H7 (cell line): ENCODE measurements at places on chromosomes 3 and 15. TPM values are rescaled to one million over a fixed set of nuclear protein-coding genes. Genes with fewer than 3 reads are reported as not detected.

GP5 gene
- total RNA-seq, result not detected in 2 replicates

ARL6 gene
- 3.6 and 5.2 TPM in 2 replicates for total RNA-seq

MAGI1 gene
- total RNA-seq, result 26.4 and 34.8 TPM in 2 replicates

ADAMTSL3 gene
- total RNA-seq, result 0.48 and 0.67 TPM in 2 replicates

FBXO40 gene
- total RNA-seq, result under 0.01 TPM in 1 of 2 replicates, not detected in the other

MNS1 gene
- 0.52 and 0.55 TPM in 2 replicates for total RNA-seq

CCDC9B gene
- 0.03 and 0.18 TPM in 2 replicates for total RNA-seq

GRK7 gene
- total RNA-seq, result 0.04 TPM in 1 of 2 replicates, not detected in the other

DNA sequence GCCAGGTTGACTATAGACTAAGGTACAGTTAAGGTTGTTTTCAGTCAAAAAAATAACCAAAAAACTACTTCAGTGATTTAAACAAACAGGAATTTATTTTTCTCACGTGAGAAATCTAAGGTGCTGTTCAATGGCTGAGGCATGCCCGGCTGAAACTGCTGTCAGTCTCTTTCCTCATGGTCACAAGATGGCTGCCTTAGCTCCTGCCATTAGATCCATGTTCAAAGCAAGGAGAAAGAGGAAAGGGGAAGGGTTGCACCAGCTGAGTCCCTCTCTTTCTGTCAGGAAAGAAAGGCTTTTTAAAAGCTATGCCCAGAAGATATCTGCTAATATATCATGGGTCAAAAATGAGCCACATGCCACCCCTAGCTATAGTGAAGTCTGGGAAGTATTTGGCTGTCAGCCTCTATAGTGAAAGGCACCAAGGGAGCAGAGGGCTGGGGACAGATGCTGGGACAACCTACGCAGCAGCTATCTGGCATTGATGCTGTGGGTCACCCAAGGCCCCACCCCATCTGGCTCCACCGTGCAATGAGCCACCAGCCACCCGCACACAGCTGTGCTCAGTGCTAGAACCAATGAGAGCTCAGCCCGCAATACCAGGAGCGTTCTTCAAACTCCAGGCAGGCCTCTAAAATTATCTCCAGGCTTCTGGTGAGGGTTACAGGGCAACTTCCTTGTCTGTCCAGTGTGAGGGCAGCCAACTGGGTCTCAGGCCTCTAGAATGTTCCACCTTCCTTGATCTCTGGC lies 64.7 kb upstream of the GATA2 start:
- DNase-seq, result no peak

DNA sequence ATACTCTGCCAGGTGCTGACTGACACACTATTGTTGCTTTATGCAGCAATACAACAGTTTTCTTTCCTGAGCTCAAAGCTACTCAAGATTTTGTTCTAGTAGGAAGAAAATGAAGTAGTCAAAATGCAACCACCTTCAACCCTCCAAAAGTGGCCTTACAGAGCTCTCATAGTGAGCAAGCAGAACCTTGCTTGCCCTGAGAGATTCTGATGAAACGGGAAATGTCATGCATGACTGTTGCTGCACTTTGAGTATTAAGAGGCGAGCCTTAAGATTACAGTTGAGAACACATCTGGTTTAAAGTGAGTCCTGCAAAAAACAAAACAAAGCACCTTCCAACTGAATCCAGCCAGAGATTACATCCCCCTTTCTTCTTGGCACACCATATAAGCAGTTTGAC lies 29.7 kb downstream of the MINDY4B start:
- no peak for DNase-seq

DNA sequence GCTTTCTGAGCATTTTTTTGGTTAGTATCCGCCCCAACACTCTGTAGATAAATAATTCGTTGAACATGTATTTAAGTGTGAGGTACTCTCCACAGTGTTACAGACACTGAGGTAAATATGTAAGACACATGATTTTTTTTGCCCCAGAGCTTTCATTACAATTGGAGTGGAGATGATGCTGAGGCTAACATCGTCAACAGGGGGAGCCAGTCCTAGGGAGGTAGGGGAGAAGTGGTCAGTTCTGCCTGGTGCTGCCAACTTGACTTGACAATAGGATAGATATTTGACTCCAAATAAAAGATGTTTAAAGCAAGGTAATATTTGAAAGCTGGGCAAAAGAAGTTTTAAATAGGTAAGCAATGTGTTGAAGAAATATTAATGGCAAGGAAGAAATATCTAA lies 295.7 kb downstream of the UNC13C start:
- DNase-seq, result peak; percentile 48

DNA sequence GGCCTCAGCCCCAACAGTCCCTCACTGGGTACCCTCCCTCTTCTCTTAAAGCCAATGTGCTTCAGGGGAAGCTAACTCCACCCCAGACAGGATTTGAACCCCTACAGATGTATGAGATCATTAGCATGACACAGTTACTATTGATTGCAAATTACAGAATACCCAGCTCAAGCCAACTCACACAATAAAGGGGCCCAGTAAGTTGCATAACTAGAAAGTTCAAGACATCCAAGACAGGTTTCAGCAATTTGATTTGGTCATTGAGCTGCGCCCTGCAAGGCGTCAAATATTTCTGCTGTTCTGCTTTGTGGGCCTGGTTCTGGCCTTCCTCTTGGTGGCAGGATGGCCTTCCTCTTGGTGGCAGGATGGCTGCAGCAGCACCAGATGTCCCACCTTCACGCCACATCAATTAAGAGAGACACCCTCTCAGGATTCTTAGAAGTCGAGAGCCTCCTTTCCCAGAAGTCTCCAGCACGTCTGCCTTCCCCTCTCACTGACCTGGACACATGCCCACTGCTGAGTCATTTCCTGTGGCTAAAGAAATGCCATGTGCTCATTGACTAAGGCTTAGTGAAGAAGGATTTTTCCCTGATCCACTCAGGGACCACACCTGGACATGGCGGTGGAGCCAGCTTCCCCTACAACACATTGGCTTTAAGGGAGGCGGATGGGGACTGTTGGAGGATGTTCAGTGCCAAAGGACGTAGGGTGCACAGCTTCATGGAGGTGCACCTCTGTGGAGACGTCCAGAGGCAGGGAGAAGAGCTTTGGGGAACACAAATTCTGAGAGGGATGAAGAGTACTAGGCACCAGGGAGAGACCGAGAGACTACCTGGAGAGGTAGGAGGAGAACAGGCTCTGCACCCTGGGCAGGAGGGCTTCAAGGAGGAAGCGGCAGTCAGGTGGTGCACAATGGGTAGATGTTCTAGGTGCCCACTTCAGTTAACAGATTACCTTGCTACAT lies 49.1 kb downstream of the DNASE1L3 start:
- DNase-seq, result no peak

GRCh38 chr3:130565224-130565623 lies 48.2 kb downstream of the COL6A6 start:
- no peak for DNase-seq

DNA sequence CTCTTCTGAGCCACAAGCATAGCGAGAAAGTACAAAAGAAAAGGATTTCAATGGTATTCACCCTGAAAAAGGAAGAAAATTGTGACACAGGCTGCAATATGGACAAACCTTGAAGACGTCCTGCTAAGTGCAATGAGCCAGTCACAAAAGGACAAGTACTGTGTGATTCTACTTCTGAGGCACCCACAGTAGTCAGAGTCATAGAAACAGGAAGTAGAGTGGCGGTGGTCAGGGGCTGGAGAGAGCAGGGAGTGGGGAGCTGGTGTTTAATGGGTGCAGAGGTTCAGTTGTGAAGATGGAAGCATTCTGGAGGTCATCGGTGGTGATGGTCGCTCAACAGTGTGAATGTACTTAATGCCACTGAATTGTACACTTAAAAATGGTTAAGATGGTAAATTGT lies 180.5 kb downstream of the APBA2 start:
- DNase-seq, result no peak

DNA sequence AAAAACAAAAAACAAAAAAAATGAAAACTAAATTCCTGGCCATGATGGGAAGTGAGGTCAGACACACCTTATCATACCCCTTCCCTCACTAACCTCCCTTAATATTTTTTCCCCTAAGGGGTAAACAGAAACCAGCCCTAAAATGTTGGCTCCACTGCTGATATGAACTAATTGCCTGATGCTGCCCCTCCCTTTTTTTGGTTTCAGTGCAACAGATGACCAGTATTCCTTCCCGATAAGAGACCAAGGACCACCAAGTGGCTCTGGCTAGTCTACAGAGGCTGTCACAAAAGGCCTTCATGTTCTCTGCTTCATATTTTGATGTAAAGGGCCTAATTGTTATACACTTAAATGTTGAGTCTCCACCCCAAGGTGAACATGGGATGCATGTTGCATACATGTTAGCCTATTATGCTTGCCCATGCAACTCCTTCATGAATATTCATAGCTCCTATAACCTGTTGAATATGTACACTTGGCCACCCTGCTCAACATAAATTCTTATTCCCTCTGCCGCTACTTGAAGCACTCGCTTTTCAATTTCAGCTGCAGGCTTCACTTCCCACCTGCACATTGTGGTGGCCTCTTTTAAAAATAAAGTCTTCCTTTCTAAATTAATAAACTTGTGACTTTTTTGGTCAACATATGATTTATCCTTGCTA lies 12.3 kb upstream of the STAC start:
- DNase-seq, result no peak

DNA sequence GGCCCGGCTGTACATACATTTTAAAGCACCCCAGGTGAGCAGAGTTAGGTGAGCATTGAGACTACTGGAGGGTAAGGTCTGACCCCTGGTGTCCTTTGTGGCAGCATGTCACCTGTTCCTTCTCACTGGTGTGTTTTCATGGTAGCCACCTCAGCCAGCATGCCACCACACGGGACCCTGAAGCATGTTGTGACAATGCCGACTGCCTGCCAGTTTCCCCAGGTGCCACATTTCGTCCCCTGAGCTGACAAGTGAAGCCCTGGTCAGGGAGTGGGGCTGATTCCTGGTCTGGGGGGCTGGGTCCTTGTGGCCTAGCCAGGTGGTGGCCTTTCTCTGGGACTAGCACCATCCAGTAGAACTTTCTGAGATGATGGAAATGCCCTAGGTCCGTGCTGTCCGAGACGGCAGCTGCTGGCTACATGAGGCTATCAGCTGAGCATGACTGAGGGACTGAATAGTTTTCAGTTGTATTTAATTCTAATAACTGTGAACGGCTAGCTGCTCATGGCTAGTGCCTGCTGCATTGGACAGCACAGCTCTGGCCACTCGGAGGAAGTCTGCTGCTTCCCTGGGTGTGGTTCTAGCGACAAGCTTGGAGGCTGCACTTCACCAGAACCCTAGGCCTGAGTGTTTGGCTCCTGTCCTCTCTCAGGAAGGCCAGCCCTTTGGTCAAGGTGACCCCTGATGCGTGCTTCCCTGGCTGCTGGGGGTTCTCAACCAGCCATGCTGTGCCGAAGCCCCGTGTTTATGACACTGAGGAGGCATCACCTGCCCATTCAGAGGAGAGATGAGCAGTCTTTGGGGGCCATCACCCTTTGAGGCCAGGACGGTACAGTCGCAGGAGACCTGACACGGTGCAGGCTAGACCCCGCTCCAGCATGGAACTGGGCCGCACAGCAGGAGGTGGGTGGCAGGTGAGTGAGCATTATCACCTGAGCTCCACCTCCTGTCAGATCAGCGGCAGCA lies 3.9 kb downstream of the C3orf22 start:
- DNase-seq, result peak; percentile 18

DNA sequence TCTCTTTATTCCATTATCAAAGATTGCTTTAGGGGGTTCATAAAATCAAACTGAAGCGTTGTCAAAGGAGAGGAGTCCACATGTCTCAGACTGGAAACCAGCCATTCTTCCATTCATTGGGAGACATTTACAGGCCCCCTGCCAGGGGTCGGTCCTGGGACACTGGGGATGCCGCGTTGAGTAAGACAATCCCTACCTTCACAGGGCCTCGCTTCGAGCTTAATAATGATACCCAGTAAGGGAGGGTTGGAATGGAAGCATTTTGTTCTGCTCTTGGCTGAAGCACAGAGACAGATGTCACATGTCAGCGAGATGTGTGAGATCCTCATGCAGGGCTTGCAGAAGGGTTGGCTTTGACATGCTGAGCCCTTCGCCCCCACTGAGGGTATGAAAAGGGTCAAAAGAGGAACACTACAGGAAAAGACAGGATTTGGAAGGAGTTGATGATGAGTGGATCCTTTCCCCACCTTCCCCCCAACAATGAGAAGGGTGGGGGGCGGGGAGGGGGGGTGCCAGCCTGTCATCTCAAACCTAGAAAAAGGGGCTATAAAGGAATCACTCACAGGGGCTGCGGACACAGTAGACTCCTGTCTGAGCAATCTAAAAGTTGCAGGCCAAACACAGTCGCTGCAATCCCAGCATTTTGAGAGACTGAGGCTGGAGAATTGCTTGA lies 25.6 kb upstream of the ARL8B start:
- peak; percentile 28 for DNase-seq

GRCh38 chr15:101542306-101543025 lies 53.0 kb upstream of the PCSK6 start:
- peak; percentile 70 for DNase-seq

DNA sequence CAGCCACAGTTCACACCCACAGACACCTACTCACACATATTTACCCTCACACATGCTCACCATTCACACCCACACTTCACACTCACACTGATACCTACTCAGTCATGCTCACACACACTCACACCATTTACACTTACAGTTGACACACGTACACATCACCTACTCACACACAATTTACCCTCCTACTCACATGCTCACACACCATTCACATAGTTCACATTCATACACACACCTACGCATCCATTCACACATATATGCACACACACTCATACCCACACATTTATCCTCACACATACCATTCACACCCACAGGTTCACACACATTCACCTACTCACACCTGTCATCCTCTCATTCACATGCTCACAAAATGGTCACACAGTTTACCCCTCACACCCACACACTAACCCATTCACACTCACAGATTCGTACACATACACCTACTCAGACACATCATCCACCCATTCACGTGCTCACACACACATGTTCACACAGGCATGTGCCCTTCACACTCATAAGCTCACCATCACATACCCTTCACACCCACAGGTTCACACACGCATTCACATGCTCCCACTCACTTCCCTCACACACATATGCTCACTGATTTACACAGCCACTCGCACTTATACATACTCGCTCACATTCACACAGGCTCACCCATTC lies 42.3 kb downstream of the HMCES start:
- DNase-seq, result peak; percentile 22

GRCh38 chr3:157125101-157125500 lies 34.8 kb downstream of the CCNL1 start:
- no peak for DNase-seq
